NK-92 treated with Interleukin-12 subunit alpha and Interleukin-12 subunit beta, amount 100 ng/mL, for 24 hours (cell line): ENCODE measurements at places on chromosomes 5 and 9.

DNA sequence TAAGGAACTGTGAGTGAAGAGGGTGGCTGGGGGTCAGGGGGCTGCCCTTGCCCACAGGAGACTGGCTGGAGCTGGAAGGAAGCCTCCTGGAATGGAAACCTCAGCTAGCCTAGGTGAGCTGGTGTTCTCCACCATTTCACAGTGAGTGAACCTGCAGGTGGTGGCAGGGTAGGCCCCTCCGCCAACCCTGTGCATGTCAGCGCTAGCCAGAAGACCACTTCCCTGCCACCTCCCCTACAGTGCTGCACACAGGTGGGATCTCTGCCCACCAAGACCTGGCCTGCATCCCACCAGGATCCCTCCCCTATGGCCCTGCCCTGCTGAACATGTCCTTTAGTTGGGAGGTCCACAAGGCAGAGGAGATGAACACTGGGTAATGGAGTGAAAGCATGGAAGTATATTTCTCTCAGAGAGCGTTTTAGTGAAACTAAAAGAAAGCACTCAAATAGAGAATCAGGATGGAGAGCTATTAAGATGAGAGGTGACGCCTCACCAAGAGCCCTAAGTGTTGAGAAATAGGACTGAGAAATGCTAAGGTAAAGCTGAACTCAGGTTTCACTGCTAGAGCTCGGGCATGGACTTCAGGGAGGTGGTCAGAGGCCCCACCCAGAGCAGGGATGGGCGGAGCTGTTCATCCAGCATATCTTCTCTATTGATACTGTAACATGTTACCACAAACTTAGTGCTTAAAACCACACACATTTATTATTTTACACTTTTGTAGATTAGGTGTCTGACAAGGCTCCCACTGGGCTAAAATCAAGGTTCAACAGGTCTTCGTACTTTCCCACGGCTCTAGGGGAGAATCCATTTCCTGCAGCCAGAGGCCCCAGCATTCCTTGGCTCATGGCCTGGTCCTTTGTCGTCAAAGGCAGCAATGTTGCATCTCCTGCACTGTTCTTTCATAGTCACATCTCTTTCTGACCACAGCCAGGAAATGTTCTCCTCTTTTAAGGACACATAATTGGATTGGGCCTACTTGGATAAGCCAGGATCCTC, 83.2 kb downstream of the DIRAS2 start:
- DNase-seq, result no peak

DNA sequence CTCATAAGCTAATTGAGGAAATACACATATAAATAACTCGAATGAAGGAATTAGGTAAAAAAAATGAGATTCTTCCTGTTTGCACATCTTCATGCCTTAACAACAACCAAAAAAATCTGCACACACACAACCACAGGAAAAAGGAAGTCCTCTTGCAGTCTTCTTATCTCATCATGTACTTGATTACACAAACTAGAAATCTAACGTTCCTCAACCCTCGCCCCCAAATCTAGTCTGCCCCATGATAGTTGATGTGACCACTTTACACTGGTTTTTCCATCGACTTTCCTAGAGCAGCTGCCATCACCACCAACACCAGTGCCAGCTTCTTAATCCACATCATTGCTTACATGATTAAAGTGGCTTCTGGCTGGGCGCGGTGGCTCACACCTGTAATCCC, 31.2 kb upstream of the RNU6ATAC start:
- no peak for DNase-seq

GRCh38 chr5:132085686-132086085, 12.1 kb downstream of the CSF2 start:
- no peak for DNase-seq

- DNase-seq, result no peak
Measured at GRCh38 chr9:83701769-83702168, 6.0 kb downstream of the UBQLN1 start.

- no peak for DNase-seq
Measured at GRCh38 chr9:36846621-36847020, 187.4 kb downstream of the PAX5 start.

DNA sequence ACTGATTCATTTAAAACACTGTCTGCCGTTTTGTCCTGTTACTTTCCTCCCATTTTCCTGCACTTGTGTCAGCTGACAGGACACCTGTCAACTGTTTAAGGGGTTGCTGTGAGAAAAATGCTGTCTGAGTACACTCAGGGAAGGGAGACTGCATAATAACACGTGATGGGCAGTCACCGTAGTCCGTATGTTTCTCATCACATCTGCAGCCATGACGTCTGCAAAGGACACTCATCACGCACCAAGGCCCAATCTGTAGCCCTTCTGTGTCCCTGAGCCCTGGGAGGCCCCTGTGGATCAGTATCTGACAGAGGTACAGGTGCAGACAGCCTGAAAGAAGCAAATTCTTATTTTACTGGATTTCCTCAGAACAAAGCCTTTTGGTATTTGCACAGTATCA, 396.3 kb downstream of the YTHDC2 start:
- no peak for DNase-seq

GRCh38 chr5:180104168-180104530, 32.6 kb upstream of the RNF130 start:
- DNase-seq, result no peak

GRCh38 chr9:73132034-73132776, 19.5 kb upstream of the ANXA1 start:
- peak; percentile 7 for DNase-seq

DNA sequence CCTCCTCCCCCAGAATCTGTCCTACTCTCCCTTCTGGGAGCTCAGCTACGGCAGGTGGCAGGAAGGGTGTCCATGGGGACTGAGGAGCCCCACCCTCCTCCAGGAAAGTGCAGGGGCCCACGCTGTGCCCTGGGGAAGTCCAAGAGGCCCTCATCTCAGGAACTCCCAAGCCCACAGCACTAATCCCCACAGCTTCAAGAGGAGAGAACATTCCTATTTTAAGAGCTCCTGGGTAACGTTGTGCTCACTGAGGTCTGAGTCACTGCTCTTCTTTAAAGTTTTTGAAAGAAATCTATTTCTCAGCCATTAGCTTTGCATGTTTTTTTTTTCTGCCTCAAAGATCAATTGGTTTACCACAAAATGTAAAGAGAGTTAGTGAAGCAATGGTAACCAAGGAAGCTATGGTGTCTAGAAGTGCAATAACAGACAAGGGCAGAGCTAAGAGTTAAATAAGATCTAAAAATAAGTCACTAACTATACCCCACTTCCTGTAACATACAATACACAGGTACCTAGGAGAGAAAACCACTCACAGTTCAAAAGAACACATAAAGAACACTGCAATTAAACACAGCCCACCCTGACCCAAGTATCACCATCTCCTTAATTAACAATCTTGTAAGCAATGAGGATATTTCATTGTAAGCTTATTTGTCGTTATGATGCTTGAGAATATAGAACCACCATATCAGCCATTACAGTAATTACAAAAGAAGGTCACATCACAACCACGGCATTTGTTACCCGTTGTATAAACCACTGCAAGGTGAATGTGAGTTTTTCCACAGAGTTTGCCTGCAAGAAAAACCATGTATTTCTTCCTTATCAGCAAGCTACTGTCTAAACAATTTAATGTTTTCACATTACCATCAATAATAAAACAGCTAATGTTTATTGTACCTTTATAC, 382.3 kb upstream of the SLC30A5 start:
- DNase-seq, result peak; percentile 36

- peak; percentile 70 for DNase-seq
Measured at GRCh38 chr5:142783601-142784341, 13.6 kb downstream of the ARHGAP26 start.

DNA sequence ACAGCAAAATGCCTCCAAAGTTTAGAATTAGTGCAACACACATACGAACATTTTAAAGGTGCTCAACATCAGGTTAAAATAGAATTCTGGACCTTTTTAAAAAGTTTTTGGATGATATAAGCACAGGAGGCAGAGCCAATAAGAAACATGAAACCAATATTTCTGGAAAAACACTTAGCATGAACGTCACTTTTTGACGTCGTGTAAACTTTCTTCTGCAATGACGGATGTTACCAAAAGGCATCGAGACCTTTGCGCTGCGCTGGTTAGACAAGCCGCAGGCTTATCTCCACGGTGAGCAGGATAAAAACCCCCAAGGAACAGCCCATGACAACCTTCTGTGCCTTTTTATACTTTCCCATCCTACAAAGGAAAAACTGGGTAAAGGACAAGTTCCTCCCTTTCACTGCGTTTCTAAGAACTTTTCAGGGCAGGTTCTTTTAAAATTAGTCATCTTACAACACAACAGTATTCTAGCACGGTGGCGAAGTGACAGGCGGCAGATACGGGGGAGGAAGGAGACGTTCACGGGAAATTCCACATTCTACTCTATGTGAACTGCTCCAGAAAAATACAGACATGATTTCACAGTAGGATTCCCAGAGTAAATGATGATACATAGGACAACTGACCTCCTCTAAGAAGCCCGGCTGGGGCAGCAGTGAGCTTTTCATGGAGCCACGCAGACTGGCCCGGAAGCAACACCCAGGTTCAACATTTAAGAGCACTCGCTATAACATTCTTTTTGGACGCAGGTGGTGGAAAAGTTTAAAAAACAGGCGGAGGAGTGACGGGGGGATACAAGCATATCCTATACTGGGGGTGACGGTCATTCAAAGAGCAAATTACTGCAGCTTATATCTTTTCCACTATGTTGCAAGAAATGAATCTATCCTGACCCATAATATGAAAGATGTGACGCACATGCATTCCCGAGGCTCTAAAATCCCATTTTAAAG, 52.4 kb downstream of the USP20 start:
- DNase-seq, result peak; percentile 26

GRCh38 chr9:111955048-111955447, 58.4 kb downstream of the UGCG start:
- DNase-seq, result no peak

DNA sequence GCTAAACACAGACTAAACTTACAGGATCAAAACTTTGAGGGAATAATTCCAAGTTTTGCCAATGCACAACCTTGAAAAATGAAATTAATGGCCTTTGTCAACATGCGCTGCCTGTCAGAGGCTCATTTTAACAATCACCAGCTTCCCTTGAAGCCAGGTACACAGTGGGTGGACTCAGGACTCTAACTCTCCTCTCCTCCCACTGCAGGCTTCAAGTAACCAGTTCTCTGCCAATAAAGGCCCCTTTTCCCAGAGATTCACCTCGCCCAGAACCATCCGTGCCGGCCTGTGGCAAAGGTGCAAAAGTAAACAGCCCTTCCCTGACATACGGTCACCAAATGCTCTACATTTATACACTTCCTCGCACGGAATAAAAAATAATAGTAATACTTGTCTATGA, 18.4 kb upstream of the FBP2 start:
- DNase-seq, result no peak

DNA sequence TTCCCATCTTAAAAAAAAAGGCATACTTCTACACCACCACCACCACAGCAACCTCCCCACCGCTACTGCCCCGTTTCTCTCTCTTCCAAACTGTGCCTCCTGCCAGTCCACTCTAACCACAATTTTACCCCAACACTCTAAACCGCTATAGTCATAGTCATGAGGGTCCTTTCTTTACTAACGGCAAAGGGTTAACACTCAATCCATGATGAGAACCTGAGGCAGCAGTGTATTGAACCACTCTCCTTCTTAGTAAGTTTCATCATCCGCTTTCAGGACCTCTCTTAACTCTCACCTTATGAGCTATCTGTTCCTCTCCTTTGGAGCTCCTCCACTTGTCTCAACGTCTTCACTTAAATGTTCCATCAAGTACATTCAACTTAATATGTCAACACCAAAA, 34.0 kb downstream of the IDNK start:
- DNase-seq, result no peak

GRCh38 chr5:106766916-106767315, 903.8 kb downstream of the EFNA5 start:
- no peak for DNase-seq

DNA sequence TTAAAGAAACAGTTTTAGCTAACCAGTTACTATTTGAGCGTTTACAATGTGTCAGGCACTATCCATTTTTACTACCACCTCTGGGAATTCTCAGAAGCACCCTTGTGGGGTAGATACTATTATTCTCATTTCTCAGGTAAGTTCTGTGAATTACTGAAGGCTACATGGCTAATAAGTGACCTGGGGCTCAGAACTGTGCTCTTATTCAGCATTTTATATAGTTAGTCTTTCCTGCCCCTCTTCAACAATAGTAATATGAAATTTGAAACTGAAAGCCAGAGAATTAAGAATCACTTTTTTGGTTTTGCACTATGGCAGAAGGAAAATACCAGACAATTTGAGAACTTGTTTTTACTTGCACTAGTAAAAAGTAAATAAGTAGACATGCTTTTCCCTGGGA, 11.8 kb downstream of the ELL2 start:
- DNase-seq, result no peak

GRCh38 chr9:72441848-72442607, 77.0 kb upstream of the ZFAND5 start:
- DNase-seq, result no peak

DNA sequence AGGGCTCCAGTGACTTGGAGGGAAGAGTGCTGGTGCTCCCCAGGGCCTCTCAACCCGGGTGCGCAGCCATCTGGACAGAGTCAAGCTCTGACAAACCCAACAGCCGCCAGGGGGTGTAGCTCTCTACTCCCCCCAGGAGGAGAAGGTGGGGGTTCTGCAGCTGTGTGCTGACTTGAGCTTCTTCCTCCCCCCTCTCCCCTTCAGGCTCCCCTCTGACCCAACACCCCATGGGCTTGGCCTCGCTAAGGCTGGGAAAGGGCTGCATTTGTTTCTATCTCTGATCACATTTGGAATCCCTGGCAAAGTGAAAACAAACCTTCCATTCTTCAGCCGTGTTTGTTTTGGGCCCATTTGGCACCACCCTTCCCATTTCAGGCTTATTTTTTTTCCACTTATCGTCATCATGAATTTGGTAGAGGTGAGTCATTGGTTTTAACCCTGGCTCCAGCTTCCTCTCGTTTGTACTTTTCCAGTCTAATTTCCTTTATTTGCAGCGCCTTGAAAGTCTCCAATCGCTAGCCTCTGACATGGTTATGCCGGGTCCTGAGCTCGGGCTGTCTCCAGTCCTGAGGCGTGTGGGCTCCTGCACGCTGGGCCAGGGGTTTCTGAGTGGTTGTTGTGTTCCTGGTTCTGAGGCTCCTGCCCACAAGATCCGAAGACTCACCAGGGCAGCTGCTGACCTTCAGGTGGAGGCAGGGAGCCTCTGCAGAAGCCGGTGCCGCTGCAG, 36.1 kb downstream of the DAP start:
- no peak for DNase-seq

DNA sequence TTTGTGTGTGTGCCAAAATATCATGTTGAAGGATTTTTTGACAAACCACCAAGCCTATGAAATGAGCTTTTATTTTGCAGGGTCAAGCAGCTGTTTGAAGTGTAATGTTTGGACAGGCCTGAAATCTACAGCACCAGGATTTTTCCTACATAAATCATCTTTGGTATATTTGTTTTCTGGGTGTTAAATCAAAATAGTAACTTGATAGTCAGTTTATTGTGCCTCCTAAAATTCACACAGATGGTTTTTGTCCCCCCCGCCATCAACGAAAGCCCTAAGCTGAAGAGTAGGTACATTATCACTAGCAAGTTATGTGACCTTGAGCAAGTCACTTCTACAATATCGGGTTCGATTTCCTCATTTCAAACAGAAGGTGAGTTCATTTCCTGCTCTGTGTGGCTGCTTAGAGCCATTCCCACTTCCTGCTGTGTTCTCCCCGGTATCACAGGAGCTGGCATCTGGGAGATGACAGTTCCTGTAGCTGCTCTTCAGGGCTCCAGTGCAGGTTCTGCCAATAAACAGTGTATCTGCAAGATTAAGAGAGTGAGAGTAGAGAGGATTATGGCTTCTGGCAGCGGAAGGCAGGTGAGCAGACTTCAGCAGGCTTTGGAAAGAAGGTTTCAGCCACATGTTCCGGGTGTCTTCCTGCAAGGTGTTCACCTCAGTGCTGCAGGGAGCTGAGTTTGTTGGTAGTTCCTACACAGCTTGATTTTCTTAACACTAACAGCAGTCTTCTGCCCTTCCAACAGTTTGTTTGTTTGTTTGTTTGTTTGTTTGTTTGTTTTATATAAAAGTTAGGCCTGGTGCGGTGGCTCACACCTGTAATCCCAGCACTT, 48.4 kb upstream of the GNE start:
- DNase-seq, result no peak
